ENCODE measurements at places on chromosomes 2 and 18.

GRCh38 chr2:207432453-207432852, 97.3 kb upstream of the CREB1 start:
- DNase-seq = no peak

DNA sequence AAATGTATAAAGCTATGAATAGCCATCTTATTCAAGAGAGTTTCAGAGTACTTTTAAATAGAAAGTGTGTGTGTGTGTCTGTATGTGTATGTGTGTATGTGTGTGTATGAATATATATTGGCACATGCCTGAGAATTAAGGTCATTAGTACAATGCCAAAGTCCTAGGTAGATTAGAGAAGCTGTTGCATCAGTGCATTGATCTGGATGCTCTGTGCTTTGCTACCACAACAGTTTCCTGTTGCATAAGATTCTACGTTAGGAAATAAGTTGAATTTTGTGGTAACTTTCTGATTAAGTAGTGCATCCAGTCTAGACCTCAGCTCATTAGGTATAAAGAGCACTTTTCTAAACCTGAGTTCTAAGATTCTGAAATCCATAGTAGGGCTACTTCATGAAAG, 1102.8 kb upstream of the KLHL29 start:
- no peak for DNase-seq

GRCh38 chr2:29035016-29035745, 39.1 kb downstream of the PCARE start:
- no peak for DNase-seq

DNA sequence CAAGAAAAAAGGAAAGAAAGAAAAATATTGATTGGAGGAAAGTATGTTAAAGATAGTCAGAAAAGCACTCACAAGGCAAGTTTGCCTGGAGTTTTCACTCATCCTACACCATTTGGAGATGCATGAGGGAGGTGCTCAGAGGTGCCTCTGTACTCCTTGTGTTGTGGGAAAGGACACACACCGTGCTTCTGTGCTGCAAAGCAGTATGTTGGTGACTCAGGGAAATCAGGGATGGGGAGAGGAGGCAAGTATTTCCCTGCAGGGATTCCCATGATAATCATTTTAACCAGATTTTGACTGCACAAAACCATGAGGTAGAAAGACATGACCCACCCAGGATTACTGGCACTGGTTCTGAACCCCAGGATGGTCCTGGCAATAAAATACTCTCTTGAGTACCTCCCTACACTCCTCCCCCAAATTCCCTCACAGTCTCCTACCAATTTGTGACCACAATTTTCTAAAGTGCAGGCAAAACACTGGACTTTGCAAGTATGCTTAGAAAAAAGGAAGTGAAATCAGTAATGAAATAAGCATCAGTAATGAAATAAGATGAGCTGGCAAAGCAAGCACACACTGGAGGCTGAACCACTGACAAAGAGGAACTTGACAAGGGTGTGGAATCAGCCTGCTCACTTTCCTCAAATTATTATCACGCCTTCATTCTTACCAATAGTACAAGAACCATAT, 155.5 kb upstream of the ACVR2A start:
- no peak for DNase-seq

DNA sequence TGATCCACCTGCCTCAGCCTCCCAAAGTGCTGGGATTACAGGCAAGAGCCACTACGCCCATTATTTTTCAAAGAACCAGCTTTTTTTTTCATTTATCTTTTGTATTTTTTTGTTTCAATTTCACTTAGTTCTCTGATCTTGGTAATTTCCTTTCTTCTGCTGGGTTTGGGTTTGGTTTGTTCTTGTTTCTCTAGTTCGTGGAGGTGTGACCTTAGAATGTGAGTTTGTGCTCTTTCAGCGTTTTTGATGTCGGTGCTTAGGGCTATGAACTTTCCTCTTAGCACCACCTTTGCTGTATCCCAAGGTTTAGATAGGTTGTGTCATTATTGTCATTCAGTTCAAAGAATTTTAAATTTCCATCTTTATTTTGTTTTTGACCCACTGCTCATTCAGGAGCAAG, 86.7 kb upstream of the MSTN start:
- no peak for DNase-seq

GRCh38 chr2:70330476-70330875, 28.6 kb upstream of the FAM136A start:
- no peak for DNase-seq

DNA sequence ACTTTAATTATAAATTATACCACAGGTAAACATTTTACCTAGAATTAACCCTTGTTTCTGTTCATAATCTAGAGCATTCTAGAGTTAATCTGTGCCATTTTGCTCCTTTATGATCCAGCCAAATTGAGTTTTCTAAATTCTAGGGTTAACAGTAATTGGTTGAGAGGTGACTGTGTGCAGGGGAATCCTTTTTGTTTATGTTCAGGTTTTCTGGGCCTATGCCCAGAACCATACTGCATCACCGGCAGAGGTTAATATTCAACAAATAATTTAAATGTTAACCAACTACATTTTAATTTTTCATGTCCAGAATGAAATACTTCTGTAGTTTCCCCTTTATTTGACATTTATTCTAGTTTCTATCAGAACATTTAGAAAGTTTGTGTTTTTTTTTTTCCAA, 32.3 kb downstream of the CARF start:
- DNase-seq = no peak

DNA sequence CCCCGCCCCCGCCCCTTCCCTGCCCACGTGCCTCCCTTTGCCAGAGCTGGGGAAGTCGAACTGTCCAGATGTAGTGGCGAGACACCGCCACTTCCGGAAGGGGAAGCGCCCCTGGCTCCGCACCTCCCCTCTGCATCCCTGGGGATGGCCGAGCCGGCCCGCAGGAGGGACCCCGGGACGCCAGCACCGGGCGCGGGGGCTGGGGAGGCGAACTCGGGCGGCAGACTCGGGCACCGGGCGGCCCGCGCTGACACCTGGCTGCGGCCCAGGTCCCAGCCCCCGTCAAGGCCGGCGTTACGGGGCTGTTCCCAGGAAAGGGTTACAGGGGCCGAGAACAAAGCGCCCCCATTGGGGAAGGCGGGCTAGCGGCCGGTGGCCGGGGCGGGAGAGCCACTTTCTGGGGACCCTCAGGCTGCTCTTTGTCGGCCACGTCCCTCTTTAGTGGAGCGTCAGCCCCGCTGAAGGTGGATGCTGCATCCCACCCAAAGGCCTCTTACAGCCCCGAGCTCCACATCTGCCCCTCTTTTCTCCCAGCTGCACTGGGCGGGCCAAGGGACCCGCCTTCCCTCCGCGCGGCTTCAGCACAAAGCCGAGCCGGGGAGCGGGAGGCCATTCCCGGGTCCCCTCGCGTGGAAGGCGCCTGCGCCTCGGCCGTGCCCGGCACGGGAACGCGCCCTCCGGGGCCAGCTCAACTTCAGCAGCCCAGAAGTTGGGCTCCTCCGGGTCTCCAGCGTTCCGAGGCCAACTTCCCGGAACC, 1.3 kb downstream of the SDC1 start:
- no peak for DNase-seq

DNA sequence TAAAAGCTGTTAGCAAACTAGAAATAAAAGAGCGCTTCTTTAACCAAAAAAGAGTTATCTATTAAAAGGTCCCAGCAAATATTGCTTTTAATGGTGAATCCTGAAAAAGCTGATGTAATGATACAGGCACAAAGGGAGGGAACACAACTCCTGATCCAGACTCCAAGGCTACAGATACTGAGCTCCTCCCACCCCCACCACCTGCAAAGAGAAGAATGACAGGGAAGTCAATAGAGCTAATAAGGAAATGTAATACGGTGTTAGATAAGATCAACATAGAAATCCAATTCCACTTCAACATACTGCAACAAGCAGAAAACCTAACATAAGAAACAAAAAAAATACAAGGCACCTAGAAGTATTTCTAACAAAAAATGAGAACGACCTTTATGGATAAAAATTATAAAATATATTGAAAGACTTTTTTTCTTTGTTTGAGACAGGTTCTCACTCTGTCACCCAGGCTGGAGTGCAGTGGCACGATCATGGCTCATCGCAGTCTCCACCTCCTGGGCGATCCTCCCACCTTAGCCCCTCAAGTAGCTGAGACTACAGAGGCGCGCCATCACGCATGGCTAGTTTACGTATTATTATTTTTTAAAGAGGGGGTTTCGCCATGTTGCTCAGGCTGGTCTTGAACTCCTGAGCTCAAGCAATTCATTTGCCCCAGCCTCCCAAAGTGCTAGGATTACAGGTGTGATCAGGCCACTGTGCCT, 192.2 kb downstream of the HDAC4 start:
- DNase-seq = no peak

- no peak for DNase-seq
Measured at GRCh38 chr2:12702168-12703121, 14.3 kb upstream of the TRIB2 start.

DNA sequence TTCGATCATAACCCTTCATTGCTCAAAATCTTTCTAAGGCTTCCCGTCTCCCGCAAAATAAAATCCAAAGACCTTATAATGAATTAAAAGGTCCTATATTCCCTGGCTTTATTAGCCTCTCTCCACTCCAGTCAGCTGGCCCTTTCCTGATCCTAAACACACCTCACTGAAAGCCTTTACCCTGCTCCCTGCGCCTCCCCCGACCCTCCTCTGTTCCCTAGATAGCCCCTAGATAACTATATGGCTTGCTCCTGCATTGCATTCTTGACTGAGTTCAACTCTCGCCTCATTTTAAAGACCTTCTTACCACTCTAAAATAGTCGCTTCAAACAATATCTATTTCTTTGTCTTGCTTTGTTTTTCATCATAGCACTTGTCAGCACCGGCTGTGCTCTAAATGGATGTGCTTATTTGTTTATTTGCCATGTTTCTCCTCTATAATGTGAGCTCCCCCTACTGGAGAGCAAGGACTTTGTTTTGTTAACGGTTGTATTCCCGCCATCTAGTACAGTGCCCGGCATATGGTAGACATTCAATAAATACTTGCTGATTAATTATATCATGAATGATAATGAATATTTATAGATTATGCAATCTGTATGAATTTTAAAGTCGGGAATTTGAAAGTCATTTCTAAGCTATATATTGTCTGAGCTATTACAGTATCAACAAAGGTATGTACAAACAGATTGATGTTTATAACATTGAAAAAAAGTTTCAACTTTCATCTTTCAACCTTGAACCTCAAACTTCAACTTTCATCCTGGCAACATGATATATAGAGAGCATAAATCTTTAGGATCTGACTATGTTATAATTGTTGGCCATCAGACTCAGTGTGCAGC, 32.4 kb upstream of the VIT start:
- no peak for DNase-seq

DNA sequence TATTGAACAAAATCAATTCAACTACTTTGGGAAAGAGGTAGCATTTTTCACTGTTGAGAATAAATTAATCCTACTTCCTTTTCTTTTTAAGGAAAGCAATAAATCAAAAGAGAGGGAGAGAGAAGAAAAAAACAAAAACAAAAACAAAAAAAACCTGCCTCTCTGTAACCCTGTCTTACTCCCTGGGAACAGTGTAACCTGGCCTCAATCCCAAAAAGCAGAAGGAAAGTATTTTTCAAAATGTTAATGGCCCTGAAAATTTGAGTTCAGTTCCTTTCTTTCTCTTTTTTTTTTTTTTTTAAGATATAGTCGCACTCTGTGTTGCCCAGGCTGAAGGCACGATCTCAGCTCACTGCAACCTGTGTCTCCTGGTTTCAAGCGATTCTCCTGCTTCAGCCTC, 35.9 kb downstream of the RHOB start:
- DNase-seq = no peak

DNA sequence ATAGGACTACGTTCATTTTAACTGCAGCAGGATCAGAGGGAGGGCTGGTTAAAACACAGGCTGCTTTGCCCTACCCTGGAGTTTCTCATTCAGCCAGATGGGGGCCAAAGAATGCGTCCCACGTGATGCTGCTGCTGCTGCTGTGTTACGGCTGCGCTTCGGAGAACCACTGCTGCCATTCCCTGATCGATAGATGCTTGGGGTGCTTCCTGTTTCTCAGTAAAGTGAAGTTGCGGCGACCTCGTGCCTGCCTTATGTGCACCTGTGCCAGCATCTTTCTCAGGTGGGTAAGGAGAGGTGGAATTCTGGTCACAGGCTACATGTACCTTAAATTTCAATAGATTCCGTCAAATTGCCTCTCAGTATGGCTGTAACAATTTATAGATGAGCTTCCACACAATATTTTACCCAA, 24.7 kb upstream of the TOGARAM2 start:
- DNase-seq = no peak

- DNase-seq = no peak
Measured at GRCh38 chr2:145283131-145283530, 763.2 kb upstream of the ZEB2 start.

DNA sequence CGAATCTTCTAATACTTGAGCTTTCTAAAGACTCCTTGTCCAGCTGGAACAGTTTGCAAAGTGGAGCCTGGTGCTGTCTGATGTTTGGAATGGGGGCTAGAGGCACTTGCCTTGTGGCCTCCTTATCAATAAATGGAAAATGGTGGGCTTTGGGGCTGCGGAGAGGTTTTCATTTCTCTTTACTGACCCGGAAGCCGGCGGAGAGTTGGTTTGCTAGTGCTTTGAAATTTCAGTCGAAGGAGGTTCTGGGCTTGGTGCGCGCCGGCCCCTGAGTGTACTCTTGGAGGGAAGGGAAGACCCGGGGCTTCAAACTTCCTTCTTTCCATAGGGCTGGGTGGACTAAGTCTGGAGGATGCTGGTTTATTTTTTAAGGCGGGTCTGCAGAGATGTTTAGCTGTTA, 714 bp downstream of the RPIA start:
- DNase-seq = no peak

GRCh38 chr2:217415316-217415715, 555.5 kb upstream of the TNP1 start:
- no peak for DNase-seq

GRCh38 chr2:207012461-207012860, 73.1 kb downstream of the CPO start:
- DNase-seq = no peak

DNA sequence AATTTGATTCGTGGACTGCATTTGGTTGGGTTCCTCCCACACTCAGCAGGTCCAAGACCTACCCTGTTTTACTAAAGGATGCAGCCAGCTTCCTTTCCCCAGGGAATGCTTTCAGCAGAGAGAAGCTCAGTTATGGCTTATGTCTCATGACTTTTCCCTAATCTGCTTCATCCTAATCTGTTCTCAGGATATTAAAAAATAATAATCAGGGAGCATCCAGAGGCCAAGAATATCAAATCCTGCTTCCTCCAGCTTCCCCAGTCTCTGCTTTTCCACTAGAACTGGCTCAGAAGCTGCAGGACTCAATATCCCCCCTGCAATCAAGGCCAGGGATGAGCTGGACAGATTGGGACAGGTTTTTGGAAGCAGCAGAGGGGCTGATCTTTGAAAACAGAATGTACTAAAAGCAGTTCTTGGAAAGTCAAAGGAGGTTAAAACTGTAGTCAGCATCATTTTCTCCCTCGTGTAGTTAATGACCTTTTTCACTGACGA, 326.9 kb upstream of the TNP1 start:
- no peak for DNase-seq

- DNase-seq = no peak
Measured at GRCh38 chr18:14939141-14939540, 191.2 kb downstream of the ANKRD30B start.

- DNase-seq = no peak
Measured at GRCh38 chr18:23151414-23152099, 16.3 kb downstream of the CABLES1 start.

GRCh38 chr2:108404784-108405397, 27.1 kb downstream of the SULT1C4 start:
- no peak for DNase-seq
